ENCODE measurements at places on chromosomes 7 and 10.

DNA sequence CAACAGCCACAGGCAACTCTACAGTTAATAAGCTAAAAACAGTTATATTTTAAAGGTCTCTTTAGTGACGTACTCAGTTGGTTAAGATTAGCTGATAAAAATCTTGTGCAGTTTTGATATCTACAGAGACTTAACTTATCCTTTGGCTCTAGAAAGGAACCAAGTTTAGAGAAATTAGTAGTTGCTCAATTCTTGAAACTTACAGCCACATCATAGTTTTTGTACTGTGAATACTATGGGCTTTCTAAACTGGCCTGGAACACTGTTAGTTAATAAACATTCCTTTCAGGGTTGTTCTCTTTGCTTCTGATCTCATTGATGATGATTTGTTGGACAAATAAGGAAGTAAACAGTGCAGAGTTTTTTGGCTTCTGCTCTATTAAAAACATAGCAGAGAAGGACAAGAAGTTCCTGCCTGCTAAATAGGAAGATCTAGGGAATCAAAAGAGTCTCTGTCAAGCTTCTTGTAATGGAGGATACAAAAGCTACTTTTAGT, 73.1 kb downstream of the MKLN1 start:
- DNase-seq: peak; percentile 23

GRCh38 chr10:129045599-129045998, 421.4 kb upstream of the MGMT start:
- DNase-seq: no peak

DNA sequence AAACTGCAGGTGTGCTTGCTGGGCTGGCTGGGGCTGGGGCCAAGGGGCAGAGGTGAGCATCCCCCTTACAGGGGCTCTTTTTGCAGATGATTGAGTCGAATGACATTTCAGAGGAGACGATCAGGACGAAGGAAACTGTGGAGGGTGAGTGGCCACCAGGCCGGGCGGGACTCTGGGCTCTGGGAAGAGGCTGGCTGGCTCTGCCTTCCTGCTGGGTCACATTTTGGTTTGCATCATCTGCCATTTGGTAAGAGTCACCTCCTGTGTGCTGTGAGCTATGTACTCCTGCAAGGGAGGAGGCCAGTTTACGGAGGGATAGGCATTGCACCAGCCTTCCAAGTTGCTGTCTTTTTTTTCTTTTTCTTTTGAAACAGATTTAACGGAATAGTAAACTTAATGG, 73.0 kb upstream of the GTF2IRD1 start:
- no peak for DNase-seq

- DNase-seq: no peak
Observed at GRCh38 chr7:3158341-3158760, 114.7 kb upstream of the CARD11 start.

- no peak for DNase-seq
Observed at GRCh38 chr7:130922206-130923112, 188.5 kb upstream of the KLF14 start.

- DNase-seq: no peak
Observed at GRCh38 chr10:129274748-129275474, 192.1 kb upstream of the MGMT start.

DNA sequence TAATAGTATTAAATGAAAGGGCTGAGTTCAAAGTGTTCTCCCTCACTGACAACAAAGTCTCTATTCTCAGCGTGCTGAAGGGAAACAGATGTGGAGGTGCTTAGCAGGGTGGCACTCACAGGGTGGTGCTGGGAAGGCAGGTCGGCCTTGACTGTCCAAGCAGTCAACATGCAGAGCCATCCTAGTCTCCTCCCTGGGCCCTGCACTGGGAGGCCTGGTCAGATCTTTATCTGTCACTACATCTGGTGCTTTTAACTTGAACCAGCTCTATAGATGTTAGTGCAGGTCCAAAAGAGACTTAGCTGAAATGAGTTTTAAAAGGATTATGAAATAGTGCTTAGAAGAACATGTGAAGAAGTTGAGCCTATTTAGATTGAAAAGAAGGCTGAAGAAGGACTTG, 82.1 kb downstream of the AVL9 start:
- DNase-seq: no peak

Measured in OCI-M1 (cell line).